ENCODE measurements at places on chromosomes 11 and 22. TPM values are rescaled to one million over a fixed set of nuclear protein-coding genes. Genes with fewer than 3 reads are reported as not detected.

RFPL1 gene
- total RNA-seq, result not detected

NADSYN1 gene
- total RNA-seq, result 150 TPM

CCDC73 gene
- total RNA-seq, result not detected

PARVA gene
- total RNA-seq, result 0.07 TPM

- no peak overlapping the region for H3K4me3 ChIP-seq
- no peak for DNase-seq
- no peaks in the 10 kb centered on the region for H3K36me3 ChIP-seq
- no peaks in the 10 kb centered on the region for H3K27me3 ChIP-seq
- no peak overlapping the region for H3K27ac ChIP-seq
Measured at GRCh38 chr22:42929838-42930155, 72.7 kb upstream of the ARFGAP3 start.

GRCh38 chr22:42416671-42417230 lies 15.5 kb downstream of the NFAM1 start:
- no peak overlapping the region for H3K4me3 ChIP-seq
- no peak overlapping the region for H3K27ac ChIP-seq
- no peak for DNase-seq
- no peaks in the 10 kb centered on the region for H3K27me3 ChIP-seq

DNA sequence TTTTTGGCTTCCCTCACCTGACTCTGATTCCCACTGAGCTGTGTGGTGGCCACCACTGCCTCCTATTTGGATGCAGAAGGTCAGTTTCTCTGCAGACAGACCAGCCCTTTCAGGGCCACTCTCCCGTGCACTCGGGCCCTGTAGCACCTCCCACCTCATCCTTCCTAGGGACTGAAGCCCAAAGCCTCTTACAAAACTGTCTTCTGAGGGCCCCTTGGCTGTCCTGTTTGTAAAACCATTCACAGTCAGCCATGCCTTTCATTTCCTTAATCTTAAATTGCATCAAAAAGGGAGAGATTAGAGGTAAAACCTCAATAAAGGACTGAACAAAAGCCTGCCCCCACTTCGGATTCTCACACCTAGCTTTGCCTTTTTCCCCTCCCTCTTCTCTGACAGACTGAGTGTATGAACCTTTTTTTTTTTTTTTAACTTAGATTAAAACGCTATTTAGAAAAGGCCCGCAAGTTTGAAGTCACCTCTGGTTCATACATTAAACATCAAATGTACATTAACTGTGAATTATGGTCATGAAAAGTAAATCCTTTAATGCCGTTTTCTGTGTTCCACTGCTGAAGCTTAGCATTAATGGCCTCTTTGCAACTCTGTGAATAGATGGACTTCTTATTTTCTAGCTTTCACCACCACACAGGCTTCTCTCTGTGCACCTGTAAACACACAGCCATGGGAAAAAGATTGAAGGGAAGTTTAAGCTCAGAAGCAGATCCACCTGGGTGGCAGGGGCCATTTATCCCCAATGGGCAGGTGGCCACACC lies 247.2 kb upstream of the CADM1 start:
- H3K36me3 ChIP-seq, result no peaks in the 10 kb centered on the region
- H3K27ac ChIP-seq, result no peak overlapping the region
- no peaks in the 10 kb centered on the region for H3K4me1 ChIP-seq
- no peak overlapping the region for H3K4me3 ChIP-seq
- DNase-seq, result no peak

GRCh38 chr22:50141891-50142363 lies 28.6 kb upstream of the PANX2 start:
- no peak for DNase-seq
- H3K4me1 ChIP-seq, result no peaks in the 10 kb centered on the region
- H3K27me3 ChIP-seq, result no peaks in the 10 kb centered on the region
- no peaks in the 10 kb centered on the region for H3K36me3 ChIP-seq
- H3K4me3 ChIP-seq, result no peak overlapping the region

- no peak overlapping the region for H3K4me3 ChIP-seq
- H3K4me1 ChIP-seq, result no peaks in the 10 kb centered on the region
- DNase-seq, result no peak
Measured at GRCh38 chr22:50714150-50714549, 23.9 kb upstream of the ACR start.

DNA sequence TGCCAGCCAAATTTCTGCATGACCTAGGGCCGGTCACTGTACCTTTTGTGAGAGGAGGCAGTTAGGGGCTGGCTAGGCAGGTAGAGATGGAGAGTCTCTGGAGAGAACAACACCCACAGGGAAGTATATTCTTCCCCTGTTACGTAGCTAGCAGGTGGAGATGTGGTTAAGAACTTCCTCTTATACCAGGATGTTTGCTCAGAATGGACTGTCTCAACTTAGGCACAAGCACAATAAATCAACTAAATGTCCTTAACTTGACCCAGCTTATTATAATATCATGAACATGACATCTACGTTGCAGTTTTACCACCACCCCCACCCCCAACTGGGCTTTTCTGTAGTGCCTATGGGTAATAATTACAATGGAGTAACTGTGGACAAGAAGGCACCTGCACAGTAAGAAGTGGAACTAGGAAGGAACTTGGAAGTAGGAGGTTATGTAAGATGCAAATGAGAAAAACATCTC lies 60.7 kb upstream of the MPEG1 start:
- peak overlapping the region; percentile 63 for H3K27ac ChIP-seq
- H3K36me3 ChIP-seq, result no peaks in the 10 kb centered on the region
- H3K27me3 ChIP-seq, result no peaks in the 10 kb centered on the region

DNA sequence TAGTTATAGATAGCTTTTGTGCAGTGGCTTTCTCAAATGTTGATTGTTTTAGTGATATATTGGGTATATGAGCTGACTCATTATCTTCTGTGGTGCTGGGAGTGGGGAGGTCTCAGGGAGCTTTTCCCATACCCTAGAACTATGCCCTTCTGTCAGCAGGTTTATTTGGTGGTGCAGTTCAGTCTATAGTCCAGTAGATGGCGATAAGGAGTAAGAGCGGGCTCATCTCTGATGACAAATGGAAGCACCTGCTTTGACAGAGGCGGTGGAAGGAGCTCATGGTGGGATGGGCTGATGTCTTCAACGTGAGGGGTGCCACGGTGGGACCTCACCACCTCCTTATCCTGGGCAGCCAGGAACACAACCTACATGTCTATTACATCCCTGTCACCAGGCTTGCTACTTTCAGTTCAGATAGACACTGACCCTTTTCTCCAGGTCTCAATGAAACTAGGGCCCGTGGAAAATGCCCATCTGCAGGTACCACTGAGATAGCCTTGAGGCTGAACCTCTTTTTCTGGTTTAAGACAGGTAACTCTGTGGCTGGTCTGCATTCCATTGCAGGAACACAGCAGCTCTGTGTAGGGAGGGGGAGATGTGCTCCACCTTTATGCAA lies 13.0 kb upstream of the OR6A2 start:
- H3K27me3 ChIP-seq, result peaks cover 2% of the 10 kb centered on the region
- no peak overlapping the region for H3K27ac ChIP-seq
- no peaks in the 10 kb centered on the region for H3K36me3 ChIP-seq
- H3K4me1 ChIP-seq, result no peaks in the 10 kb centered on the region

DNA sequence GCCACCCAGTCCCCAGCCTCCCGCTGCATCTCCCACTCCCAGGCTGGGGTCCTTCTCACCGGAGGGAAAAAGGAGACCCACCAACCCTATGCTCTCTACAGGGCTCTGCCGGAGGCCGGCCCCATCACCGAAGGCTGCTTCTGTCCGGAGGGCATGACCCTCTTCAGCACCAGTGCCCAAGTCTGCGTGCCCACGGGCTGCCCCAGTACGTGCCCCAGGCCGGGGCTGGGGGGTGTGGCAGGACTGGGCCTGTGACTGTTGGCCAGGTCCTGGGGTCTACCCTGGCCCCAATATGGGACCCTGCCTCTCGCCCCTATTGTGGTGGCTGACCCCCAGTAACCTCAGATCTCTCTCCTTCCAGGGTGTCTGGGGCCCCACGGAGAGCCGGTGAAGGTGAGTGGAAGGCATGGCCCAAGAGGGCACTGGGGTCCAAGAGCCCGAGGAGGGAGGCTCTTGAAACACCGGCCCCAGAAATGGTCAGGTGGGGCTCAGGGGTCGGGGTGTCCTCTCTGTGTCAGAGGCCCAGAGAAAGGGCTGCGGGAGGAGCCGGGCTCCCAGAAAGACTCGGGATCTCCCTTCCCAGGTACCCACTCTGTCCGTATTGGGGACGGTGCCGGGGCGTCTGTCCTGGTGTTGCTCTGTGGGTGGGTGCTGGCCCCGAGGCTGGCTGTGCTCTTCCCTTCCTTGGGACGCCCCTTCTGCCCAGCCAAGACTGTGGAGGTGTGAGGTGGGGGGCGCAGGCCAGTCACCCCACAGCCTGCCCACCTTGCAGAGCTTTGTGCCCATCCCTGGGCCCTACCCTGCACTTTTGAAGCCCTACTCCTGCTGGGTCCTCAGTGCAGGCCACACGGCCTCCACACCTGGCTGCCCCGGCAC lies 26.1 kb upstream of the MUC5B start:
- no peak overlapping the region for H3K4me3 ChIP-seq
- H3K36me3 ChIP-seq, result no peaks in the 10 kb centered on the region
- no peaks in the 10 kb centered on the region for H3K4me1 ChIP-seq
- DNase-seq, result no peak

DNA sequence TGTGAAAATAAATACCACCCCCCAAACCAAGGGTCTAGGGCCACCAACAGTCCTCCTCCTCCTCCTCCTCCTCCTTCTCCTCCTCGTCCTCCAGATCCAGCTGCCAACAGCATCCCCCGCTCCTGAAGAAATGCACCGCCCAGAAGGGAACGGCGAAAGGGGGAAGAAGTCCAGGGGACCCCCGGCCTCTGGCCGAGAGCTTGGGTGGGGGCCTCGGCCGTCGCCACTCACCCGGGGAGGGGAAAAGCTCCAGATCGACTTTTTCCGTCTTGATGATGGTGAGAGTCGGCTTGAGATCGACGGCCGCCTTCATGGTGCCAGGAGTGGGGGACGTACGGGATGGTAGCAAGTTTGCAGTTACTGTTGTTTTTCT lies 65.7 kb downstream of the ETS1 start:
- peak overlapping the region; percentile 93 for H3K4me3 ChIP-seq
- peaks cover 37% of the 10 kb centered on the region for H3K4me1 ChIP-seq
- H3K27me3 ChIP-seq, result no peaks in the 10 kb centered on the region

- H3K4me3 ChIP-seq, result no peak overlapping the region
- H3K36me3 ChIP-seq, result peaks cover 77% of the 10 kb centered on the region
- peak overlapping the region; percentile 95 for H3K27ac ChIP-seq
- peak; percentile 24 for DNase-seq
- H3K4me1 ChIP-seq, result peaks cover 48% of the 10 kb centered on the region
Measured at GRCh38 chr11:65654375-65655349, 8.1 kb downstream of the RELA start.

DNA sequence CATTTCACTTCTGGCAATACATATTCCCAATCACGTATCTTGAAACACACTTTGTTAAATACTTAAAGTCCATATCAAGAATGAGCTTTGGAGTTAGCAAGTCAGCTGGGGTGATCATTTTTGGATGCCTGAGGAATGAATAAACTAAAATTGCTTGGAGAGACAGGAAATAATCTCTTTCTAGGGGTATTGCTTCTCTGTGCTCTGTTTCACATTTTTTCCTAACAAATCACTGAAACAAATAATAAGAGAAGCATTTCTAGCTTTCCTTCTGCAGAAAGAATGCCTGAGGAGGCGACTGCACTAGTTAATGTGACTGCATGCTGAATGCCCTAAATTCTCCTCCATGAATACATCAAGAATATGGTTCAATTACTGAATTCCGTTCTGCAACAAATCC lies 541.4 kb upstream of the CCDC90B start:
- no peak overlapping the region for H3K27ac ChIP-seq
- H3K4me3 ChIP-seq, result no peak overlapping the region
- no peaks in the 10 kb centered on the region for H3K4me1 ChIP-seq
- H3K36me3 ChIP-seq, result no peaks in the 10 kb centered on the region

- H3K27ac ChIP-seq, result no peak overlapping the region
- no peak for DNase-seq
- no peak overlapping the region for H3K4me3 ChIP-seq
- H3K36me3 ChIP-seq, result no peaks in the 10 kb centered on the region
- no peaks in the 10 kb centered on the region for H3K4me1 ChIP-seq
Measured at GRCh38 chr11:128662960-128663359, 30.9 kb upstream of the FLI1 start.

DNA sequence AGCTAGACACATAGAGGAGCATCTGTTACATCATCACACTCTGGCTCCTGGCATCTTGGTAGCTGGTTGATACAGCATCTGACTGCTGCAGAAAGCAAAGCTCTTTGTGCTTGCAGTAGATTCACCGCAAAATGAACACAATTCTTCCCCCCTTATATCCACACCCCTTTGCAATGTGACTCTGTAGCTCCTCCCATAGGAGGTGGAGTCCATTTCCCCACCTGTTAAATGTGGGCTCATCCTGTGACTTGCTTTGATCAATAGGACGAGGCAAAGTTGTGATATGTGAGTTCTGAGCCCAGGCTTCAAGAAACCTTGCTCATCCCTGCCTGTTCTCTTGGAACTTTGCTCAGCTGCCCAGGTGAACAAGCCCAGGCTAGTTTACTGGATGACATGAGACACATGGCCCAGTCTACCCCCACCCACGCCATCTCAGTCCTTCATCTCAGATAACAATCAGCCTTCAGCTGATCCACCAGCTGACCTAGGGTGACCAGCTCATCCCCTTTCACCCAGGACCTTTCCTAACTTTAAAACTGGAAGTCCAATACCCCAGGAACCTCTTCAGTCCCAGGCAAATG lies 272.2 kb downstream of the TENM4 start:
- no peak overlapping the region for H3K27ac ChIP-seq
- no peak overlapping the region for H3K4me3 ChIP-seq
- DNase-seq, result no peak
- H3K27me3 ChIP-seq, result no peaks in the 10 kb centered on the region
- H3K4me1 ChIP-seq, result no peaks in the 10 kb centered on the region

Data from natural killer cell (primary cell).